Activated CD4-positive, alpha-beta memory T cell treated with anti-CD3 and anti-CD28 coated beads for 36 hours (primary cell): ENCODE measurements at places on chromosomes 11 and 22. TPM values are rescaled to one million over a fixed set of nuclear protein-coding genes. Genes with fewer than 3 reads are reported as not detected.

Gene OTOG
- total RNA-seq = not detected

- DNase-seq = no peak
Observed at GRCh38 chr22:27438271-27438980, 363.1 kb downstream of the MN1 start.

DNA sequence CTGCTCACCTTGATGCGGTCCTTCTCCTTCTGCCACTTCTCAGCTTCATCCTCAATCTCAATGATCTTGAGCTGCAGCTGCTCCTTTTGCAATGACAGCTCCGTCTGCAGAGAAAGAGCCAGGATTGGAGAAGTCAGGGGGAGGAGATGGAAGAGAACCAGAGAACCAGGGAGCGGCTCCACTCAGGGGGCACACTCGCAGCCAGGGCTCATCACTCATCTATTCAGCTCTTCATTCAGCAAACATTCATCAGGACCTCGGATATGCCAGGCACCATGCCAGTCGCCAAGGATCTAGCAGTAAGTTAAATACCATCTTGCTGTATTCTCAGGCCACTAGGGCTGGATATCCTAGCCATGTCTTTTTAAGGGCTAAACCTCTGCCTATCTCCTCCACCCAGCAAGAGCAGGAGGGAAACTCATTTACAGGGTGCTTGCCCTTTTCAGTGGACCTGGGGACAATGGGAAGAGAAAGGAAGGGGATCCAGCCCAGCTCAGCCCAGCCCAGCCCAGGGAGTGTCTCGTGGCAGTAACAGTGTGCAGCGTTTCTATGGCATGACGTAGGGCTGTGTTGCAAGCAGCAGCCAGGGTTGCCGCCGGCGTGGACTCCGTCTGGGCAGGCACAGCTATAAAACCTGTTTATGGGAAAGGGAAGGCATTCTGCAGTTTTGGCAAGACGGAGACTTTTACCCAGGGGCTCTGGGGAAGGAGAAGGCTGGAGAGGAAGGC, 9.4 kb downstream of the TRIM29 start:
- DNase-seq = no peak

Gene RBM14
- 114 TPM for total RNA-seq
